ENCODE measurements at places on chromosomes 13 and 19. TPM values are rescaled to one million over a fixed set of nuclear protein-coding genes. Genes with fewer than 3 reads are reported as not detected.

DNA sequence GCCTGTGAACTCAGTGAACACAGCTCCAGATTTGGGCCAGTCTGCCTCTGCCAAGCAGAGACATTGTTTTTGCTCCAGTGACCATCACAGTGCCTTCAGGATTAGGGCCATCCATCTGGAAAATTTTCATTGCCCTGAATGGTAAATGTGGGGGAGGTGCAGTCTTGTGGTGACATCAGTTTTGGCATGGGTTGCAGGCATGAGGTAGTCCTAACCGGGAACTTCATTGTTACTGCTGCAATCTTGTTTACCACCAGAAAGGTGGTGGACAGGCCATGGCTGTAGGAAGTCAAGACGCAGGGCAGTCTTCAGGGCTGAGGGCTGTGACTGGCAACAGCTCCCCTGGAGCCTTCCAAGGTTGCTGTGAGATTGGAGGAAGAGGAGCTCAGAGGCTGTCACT, 55.2 kb downstream of the SPATA13 start:
- no peak for DNase-seq

DNA sequence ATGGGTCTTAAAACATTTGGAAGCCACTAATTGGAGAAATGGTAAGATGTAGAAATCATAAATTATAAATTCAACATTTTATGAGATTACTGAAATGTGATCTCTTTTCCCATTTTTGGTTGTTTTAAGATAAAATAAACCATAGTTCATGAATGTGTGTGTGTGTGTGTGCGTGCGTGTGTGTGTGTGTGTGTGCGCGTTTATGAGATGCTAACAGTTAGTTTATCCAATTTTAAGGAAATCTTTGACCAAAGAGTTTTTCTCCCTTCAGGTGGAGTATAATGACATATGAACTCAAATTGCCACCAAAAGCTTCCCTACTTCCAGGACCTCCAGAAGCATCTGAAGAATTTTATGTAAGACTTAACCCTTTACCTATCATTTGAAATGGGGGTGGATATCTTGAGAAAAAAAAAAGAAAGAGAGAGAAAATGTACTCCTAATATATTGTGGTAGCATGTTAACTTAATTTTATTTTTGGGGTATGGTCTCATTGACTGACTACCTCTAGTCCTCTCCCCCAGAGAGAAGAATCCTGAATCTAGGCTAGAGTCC, 98.1 kb upstream of the AKAP11 start:
- DNase-seq, result no peak

- no peak for DNase-seq
Observed at GRCh38 chr19:29285878-29286277, 72.9 kb upstream of the UQCRFS1 start.

GRCh38 chr13:113935001-113935844, 38.7 kb downstream of the C13orf46 start:
- no peak for DNase-seq

- no peak for DNase-seq
Observed at GRCh38 chr13:38366954-38367645, 17.4 kb downstream of the UFM1 start.

GRCh38 chr19:31312009-31312676, 37.1 kb downstream of the TSHZ3 start:
- no peak for DNase-seq

- no peak for DNase-seq
Observed at GRCh38 chr13:35531526-35531925, 55.0 kb upstream of the MAB21L1 start.

GRCh38 chr19:49809160-49809940, 3.7 kb downstream of the FUZ start:
- DNase-seq, result no peak

DNA sequence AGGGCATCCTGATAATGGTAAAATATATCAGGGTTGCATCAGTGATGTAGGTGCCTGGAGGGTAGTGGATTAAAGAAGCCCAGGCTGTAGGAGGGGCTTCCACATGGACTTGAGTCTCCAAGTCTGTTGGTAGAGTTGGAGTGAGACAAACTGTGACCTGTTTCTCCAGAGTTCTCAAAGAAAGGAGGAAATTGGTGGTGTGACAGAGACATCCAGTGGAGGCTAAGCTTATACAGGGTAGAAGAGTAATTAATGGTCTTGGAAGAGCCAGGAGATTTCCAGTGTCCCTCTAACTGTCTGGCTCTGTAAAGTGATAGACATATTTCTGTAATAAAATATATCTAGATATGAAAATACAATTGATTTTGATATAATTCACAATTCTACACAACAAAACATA, 61.1 kb downstream of the GPC5 start:
- DNase-seq, result no peak

GRCh38 chr13:30615866-30616541, 1.7 kb upstream of the USPL1 start:
- DNase-seq, result no peak

GRCh38 chr13:23735329-23735728, 153.9 kb downstream of the MIPEP start:
- DNase-seq, result no peak

DNA sequence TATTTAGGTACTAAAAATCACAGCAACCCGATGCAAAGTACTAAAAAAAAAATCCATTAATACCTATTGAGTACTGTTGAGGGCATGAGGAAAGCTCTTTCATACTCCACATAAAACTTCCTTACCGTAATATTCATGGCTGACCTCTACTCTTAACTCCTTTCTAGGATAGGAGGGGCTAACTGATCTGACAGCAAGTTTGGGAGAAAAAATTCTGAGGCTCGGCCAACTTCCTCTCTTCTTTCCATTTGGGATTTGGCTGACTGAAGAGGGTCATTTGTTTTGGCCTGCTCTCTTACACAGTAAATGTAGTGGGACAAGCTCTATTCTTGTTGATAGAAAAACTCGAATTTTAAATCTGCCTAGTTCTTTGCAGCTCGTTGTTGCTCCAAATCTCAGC, 9.4 kb upstream of the USPL1 start:
- no peak for DNase-seq

The SGCG gene
- total RNA-seq, result not detected

The C3 gene
- not detected for total RNA-seq

The C13orf42 gene
- total RNA-seq, result not detected

The ZNF470 gene
- 2.3 TPM for total RNA-seq

The F10 gene
- total RNA-seq, result 3.9 TPM

The RFC3 gene
- 52.4 TPM for total RNA-seq

Data from SJSA1 (cell line).